ENCODE measurements at places on chromosomes 12 and 14.

DNA sequence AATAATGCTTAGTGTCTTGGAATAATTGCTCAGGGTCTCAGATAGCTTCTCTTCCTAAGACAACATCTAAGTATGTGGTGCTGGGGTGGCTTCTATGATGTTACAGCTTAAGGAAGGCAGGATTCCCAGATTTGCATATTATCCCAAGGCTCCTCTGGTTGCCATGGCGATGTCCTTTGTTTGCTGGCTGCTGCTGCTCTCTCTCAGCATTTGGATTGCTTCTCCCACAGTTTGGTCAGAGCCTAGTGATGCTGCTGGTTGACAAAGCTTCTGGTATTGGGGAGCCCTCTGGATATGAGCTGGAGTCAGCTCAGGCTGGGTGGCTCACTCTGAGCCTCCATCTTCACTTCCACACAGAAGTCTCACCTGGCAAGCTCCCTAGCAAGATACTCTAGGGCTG is 56.4 kb upstream of the FBXO33 start:
- no peak for DNase-seq

- no peak for DNase-seq
These were observed 55.2 kb upstream of the NFKBIA start for GRCh38 chr14:35459776-35460175.

DNA sequence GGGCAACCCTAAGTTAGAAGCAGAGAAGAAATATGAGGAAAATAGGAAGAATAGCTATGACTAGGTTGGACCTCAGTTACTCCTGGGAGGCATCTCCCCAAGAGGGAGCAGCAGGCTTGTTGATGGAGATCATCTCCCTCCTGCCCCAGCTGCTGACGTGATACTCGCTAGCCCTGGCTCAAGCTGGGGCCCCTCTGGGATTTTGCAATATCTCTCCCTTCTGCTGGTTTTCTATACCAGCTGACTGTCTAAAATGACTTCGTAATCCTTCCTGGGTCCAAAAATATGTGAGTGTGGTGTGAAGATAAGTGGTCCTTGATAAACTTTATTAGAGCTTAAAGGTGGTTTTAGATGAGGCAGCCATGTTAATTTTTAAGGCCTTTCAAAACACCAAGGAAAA is 4.5 kb upstream of the HECTD4 start:
- DNase-seq: no peak

- no peak for DNase-seq
These were observed 188.4 kb downstream of the MSRB3 start for GRCh38 chr12:65466911-65467310.

GRCh38 chr12:19588951-19589350 is 149.7 kb downstream of the AEBP2 start:
- DNase-seq: no peak

DNA sequence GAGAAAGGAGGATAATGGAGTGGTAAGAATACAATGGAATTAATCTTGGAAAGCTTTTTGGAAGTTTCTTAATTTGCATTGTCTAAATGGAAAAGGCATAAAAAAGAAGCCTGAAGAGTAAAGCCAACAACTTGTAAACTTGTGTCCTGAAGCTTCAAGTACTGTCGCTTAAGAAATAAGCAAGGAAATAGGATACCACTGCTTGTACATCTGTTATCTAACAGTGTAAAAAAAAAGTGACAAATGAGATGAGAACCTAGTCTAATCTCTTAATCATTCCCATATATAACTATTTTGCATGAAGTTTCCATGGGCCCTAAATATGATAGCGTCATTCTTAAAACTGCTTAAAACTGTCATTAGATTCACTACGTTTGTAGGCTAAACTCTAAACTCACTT is 134.0 kb upstream of the DYRK2 start:
- DNase-seq: no peak

DNA sequence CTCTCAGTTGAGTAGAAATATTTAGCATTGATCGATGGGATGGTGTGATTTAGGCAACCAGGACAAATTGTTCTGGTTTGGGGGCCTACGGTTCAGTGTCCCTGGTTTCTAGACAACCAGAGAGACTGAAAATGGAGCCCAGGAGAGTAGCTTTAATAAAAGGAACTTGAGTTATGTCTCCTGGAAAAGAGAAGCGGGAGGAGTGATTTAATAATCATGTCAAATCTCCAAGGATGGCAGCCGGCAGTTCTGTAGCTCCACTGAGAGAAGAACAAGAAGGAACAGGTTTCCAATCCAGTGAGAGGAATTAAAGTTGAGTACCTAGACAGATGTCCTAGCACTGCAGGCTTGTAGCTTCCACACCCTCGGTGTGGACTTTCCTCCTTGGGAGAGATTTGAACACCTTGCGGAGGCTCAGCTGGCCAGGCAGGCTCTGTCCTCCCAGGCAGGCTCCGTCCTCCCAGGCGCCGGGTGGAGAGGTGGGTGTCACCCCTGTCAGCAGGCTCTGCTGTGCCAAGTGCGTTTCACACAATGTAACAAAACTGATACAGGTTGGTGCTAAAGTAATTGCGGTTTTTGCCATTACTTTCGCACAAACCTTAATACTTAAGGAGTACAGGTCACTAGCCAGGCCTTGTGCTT is 45.9 kb downstream of the SLC6A12 start:
- DNase-seq: no peak

GRCh38 chr14:40758076-40758475 is 848.6 kb upstream of the LRFN5 start:
- DNase-seq: no peak

GRCh38 chr12:96770219-96771102 is 136.6 kb upstream of the NEDD1 start:
- no peak for DNase-seq

GRCh38 chr14:106080922-106081321 is 554.5 kb downstream of the TMEM121 start:
- no peak for DNase-seq

DNA sequence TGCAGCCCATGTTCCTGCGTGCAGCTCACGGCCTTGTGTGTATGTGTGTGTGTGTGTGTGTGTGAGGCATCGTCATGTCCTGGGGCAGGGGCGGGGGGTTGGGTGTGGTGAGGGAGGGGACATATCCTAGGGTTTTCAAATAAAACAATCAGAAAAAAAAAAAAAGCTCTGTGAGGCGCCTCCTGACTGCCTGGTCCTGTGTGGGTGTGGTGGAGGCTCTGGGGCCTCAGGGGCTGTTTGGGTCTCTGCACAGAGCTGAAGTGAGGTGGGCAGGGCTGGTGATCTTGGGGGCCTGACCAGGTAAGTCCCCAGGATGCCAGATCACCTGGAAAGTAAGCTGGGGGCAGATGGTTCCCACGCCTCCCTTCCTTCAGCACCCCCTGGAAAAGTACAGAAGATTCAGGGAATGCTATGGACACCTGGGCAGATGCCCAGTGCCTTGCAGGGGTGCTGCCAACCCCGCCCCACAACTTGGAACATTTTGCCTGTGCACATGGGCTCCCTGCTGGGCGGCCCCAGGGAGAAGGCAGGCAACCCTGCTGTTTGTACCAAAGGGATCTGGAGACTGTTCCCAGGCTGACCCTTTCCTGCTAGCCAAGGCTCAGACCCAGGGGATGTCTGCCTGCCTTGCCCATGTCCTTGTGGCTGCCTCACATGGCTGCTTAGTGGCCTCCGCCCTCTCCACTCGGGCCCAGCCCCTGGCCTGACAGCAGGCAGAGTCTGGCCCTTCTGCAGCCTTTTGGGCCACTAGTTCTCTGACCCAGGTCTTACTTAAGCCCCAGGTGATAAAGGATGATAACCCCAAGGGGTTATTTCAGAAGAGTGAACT is 28.8 kb downstream of the CLSTN3 start:
- DNase-seq: no peak

GRCh38 chr12:3538466-3539030 is 47.5 kb downstream of the PRMT8 start:
- DNase-seq: no peak

GRCh38 chr14:92263681-92264080 is 59.3 kb upstream of the SLC24A4 start:
- DNase-seq: no peak

- DNase-seq: no peak
These were observed 74.8 kb upstream of the FOXN3 start for GRCh38 chr14:89491711-89492381.

DNA sequence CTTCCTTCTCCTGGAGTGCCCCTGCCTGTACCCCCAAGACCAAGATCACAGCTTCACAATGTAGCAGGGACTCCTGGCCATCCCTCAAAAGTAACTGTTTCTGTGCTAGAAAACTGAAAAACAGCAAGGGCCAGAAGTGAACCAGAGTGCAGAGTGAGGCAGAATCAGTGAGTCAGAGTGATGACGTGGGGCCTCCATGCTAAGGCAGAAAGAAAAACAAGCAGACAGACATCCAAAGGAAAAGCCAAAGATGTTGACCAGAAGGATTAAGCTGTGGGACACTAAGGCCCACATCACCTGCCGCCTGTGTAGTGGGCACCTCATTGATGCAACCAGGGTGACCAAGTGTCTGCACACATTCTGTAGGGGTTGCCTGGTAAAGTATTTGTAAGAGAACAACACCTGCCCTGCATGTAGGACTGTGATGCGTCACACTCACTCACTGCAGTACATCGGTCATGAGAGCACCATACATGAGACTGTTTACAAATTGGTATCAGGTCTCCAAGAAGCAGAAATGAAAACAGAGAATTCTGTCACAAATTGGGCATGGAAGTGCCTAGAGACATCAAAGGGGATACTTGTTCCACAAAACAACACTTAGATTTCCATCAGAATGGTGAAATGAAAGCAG is 51.2 kb downstream of the ARMH4 start:
- DNase-seq: no peak

DNA sequence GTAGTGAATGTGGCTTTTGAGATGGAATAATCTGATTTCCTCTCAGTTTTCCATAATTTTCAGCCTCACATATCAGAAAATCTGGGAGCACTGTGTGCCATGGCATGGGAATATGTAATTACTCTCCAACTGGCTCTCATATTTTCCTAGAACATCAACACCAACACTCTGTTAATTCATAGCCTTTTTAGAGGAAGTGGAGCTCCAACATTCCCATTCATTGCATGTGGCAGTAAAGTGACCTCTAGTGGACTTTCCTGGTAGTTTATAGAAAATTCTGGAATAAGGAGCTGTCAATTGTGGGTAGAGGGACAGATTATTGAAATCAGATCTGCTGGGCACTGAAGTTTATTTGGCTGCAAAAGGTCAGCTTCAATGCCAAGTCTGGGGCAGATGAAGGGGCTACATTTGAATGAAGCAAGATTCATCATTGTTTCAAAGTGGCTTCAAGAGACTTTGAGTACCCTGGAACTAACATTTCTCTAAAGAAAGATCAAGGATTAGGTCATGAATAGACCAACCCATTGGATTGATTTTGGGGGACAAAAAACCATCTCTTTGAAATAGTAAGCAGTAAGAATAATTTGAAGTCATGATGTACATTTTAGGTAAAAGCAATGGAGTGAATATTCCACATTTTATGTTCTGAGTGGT is 23.6 kb upstream of the USP44 start:
- no peak for DNase-seq

DNA sequence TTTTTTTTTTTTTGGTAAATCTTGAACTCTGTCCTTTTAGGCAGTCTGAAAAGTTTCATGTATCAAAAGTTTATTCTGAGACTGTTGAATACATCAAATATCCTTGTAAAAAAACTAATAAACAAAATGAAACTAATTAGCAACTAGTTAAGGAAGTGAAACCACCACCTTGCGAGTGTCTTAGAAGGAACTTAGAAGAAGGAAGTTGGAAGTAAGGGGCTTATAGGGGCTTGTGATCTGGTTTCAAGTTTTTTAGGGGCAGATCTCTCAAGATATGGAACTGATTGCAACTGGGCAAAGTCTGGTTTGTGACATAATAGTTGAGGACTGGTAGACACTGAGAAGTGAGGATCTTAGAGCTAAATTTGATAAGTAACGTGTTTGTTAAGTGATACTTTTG is 748.8 kb downstream of the C12orf50 start:
- DNase-seq: no peak

GRCh38 chr12:105024928-105025327 is 38.8 kb downstream of the NOPCHAP1 start:
- DNase-seq: no peak

GRCh38 chr12:96265400-96265799 is 71.2 kb downstream of the ELK3 start:
- DNase-seq: no peak

- no peak for DNase-seq
These were observed 365 bp upstream of the TPI1 start for GRCh38 chr12:6866920-6867412.

- no peak for DNase-seq
These were observed 139.6 kb downstream of the PRKD1 start for GRCh38 chr14:29788093-29788492.

GRCh38 chr12:120961604-120962531 is 16.5 kb upstream of the HNF1A start:
- no peak for DNase-seq

DNA sequence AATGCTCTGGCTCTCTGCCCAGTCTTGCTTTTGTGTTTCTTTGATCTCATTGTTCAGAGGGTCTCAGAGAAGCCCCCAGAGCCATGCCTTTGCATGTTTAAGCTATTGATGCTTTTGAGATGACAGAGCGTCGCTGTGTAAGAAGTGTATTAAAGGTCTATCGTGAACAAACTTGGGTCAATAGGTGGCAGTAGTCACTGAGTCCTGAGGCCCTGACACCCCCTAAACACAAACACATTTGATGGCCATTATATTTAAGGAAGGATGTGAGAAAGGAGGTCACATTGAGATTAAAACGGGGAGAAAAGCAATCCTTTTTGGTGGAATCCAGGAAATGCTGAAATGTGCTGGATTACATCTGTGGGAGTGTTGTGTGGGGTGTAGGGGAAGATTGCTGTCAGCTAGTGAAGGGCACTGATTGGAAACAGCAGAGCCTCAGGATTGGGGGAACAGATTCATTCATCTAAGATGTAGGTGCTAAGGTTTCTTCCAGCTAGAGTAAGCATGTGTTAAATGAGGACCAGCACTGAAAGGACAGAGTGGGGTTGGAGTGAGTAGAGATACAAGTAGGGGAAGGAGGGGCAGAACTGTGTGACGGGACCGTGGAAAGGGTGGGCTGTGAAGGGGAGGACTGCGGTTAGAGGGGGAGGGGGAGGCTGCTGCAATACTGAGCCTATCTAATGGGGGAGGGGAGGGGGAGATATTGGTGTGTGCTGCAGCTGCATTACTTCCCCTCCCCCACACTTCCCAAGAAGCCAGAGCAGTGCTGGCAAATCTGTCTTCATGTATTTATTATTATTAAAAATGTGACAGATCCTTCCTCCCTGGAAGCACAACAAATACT is 12.7 kb downstream of the NGDN start:
- DNase-seq: no peak

DNA sequence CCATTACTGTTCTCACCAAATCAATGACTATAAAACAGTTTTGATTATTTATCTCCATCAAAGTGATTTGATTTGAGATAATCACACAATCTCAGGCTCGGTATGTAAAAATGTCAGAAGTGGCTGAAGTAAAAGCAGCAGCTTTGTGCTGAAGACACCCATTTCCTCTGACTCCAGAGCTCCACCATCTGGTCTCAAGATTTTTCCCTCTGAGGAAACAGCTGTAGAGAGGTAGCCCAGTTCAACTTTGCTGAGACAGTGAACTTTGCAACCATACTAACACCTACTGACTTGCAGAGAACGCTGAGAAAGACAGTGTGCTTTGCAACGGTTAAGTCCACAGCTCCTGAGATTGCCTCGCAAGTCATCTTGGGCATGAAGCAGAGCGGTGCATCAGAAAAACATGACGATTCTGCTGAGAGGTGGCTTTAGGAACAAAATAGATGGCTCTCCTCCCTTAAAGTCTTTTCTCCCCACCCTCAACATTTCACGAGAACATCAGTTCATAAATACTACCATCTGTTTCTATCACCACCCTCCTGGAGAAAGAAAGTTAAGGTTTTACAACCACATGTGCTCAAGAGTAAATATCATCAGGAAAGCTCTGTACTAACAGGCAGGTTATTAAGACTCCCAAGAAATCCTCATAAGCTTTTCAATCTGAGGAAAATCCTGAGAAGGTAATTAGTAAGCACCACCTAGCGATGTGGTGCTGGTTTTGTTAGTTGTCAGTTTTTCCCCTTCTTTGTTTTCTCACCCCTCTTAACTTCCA is 34.8 kb downstream of the HIGD1C start:
- no peak for DNase-seq

Data from stimulated activated CD8-positive, alpha-beta memory T cell treated with anti-CD3 and anti-CD28 coated beads, Interleukin-12 subunit alpha, Interleukin-12 subunit beta, amount 100 ng/mL, for 4 hours (primary cell).